ENCODE measurements at places on chromosomes 11 and 22. TPM values are rescaled to one million over a fixed set of nuclear protein-coding genes. Genes with fewer than 3 reads are reported as not detected.

DNA sequence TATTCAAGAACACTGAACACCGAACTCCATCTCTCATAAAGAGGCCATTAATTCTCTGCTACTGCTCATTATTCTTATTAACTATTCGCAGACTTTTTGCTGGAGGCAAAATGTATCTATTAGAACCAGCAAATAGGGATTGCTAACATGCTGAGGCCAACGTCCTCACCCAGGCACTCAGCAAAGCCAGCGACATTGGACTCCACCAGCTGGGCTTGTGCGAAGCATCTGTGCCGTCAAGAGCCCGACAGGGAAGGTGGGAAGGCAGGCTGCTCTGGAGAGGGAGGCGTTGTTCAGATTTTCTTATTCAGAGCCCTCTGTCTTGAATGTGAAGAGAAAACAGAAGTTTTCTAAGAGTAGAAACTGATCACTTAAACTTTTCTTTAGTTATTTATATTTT is 615.6 kb upstream of the KIRREL3 start:
- DNase-seq = no peak

DNA sequence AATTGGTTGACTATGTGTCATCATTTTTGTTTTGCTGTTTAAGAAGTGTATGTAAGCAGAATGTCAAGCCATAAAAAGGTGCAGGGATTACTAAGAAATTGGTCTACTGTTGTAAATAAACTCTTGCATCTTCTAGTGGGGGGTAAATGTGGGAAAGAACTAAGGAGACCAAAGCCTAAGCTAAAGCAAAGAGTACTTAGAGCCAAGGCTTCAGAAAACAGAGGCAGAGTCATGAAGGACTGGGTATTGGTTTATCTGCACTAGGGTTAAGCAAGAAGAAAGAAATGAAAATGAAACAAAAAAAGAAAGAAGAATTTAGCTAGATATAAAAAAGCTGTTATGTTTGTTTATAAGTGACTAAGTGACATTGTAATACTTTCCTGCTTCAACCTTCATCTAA is 628.1 kb downstream of the METTL15 start:
- no peak for DNase-seq

GPHA2 gene
- not detected for total RNA-seq

FADS3 gene
- total RNA-seq = 141 TPM

ANO3 gene
- not detected for total RNA-seq

GRCh38 chr11:12512132-12512531 is 134.8 kb downstream of the PARVA start:
- no peak for DNase-seq

DNA sequence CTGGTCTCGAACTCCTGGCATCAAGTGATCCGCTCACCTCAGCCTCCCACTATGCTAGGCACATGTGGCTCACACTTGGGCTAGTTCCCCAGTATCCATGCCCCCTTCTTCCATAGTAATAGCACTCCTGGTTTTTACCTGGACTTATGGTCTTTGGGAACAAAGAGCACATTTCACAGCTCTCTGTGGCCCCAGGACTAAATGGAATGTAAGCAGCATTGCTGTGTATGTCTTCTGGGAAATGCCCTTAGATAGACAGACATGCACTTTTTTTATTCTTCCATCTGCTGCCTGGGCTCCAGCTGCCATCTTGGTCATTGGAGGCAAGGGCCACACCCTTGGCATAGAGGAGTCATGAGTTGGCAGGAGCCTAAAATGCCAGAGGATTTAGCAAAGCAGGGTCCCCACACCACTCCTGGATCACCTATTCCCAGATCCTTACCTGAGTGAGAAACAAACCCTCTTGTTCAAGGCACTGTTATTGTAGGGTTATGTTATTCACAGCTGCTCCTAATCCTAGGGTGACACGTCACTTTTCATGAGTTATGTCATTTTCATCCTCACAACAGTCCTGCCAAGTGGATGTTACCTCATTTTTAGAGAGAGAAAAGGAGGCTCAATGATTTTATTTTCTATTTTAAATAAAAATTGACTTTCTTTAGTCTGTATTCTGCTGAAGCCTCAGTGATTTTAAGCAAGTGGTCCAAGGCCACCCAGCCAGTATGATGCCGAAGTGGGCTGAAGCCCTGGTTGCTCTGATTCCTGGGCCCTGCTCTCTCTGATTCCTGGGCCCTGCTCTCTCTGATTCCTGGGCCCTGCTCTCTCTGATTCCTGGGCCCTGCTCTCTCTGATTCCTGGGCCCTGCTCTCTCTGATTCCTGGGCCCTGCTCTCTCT is 15.7 kb upstream of the GDPD5 start:
- no peak for DNase-seq

OR4D10 gene
- not detected for total RNA-seq

GRCh38 chr22:33421859-33422258 is 363.7 kb upstream of the SYN3 start:
- no peak for DNase-seq

GRCh38 chr22:39379756-39380730 is 19.5 kb upstream of the TAB1 start:
- DNase-seq = no peak

GRCh38 chr22:43901976-43902643 is 10.3 kb upstream of the PNPLA5 start:
- peak; percentile 94 for DNase-seq

GRCh38 chr22:36734171-36735058 is 30.9 kb upstream of the CACNG2 start:
- peak; percentile 48 for DNase-seq

BIRC2 gene
- total RNA-seq = 51.9 TPM

GRCh38 chr11:59724066-59724465 is 10.4 kb upstream of the OR10V1 start:
- DNase-seq = no peak

DNA sequence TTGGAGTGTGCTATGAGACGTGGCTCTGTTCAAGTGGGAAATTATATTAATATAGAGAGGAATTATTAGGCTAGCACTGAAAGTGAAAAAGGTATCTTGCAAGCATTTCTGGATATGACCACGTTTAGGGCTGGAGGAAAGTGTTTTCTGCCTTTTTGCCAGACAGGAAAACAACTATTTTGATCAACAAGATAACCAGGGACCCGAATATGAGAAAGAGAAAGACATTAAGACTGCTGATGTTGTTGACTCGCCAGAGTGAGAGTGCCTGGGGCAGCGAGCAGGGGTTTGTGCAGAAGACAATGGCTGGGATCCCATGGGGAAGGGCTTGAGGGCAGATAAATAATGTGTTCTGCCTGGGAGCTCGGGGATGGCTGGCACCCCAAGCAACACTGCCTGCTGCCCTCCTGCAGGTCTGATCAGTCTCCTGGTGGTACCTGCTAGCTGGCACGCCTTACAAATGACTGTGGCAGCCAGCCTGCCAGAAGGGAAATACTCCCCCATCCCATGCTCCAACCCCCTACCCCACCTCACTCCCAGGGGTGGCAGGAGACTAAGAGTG is 23.1 kb upstream of the CHST1 start:
- no peak for DNase-seq

- no peak for DNase-seq
These were observed 107.9 kb downstream of the ARHGAP8 start for GRCh38 chr22:44860311-44860710.

CCDC188 gene
- 0.29 TPM for total RNA-seq

GRCh38 chr11:109902764-109903433 is 190.3 kb upstream of the ZC3H12C start:
- no peak for DNase-seq

GRCh38 chr11:129386795-129387397 is 11.2 kb downstream of the BARX2 start:
- no peak for DNase-seq

PVALB gene
- total RNA-seq = not detected

MMP1 gene
- total RNA-seq = 652 TPM

GLYAT gene
- total RNA-seq = not detected

DNA sequence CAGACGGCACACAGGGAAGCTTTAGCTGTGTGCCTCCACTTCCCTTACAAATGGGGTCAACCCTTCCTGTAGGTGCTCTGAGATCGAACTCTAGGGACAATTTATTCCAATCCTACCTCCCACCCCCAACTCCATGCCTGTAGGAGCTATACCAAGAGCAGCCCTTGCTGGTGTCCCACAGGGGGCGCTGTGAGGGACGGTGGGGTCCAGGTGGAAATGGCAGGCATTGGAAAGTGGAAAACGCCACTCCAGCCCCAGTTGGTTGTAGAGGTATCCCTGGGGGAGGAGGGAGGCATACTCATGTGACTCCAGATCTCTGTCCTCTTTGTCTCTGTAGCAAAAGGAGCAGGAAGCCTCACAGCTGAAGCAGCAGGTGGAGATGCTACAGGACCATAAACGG is 161.3 kb downstream of the MYO18B start:
- DNase-seq = no peak

- DNase-seq = no peak
These were observed 264.2 kb downstream of the GRM5 start for GRCh38 chr11:88801484-88802123.

DNA sequence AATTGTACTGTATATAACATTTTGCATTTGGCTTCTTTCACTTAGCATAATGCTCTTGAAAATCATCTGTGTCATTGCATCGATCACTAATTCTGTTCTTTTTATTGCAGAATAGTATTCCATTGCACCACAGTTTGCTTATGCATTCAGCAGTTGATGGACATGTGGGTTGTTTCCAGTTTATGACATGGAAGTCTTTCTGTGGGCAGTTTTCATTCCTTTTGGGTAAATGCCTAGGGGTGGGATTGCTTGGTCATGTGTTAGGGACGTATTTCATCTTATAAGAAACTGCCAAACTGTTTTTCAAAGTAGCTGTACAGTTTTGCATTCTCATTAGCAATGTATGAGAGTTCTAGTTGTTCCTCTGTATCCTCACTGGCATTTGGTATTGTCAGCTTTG is 127.0 kb downstream of the HIPK3 start:
- DNase-seq = no peak

POU2AF3 gene
- not detected for total RNA-seq

RIC3 gene
- total RNA-seq = not detected

GRCh38 chr22:46726066-46726985 is 11.7 kb downstream of the CERK start:
- DNase-seq = no peak

Data from HFFc6 (cell line).